EH (cell line): ENCODE measurements at places on chromosomes 16 and 17.

DNA sequence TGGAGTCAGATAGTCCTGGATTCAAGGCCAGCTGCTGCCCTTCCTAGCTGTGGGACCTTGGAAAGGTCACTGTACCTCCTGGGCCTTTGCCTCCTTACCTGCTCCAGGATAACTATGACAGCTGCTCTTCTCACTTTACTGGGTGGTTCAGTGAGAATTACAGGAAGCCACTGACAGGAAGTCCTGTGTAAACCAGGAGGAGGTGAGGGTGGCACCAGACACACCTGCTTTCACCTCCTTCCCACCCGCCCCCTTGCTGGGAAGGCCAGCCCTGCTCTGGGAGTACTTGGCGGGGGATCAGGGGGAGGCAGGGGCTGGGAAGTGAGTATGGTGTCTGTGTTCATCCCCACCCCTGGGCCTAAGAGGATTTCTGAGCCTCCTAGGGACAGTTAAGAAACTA is 42.6 kb downstream of the CPNE2 start:
- no peak for DNase-seq

DNA sequence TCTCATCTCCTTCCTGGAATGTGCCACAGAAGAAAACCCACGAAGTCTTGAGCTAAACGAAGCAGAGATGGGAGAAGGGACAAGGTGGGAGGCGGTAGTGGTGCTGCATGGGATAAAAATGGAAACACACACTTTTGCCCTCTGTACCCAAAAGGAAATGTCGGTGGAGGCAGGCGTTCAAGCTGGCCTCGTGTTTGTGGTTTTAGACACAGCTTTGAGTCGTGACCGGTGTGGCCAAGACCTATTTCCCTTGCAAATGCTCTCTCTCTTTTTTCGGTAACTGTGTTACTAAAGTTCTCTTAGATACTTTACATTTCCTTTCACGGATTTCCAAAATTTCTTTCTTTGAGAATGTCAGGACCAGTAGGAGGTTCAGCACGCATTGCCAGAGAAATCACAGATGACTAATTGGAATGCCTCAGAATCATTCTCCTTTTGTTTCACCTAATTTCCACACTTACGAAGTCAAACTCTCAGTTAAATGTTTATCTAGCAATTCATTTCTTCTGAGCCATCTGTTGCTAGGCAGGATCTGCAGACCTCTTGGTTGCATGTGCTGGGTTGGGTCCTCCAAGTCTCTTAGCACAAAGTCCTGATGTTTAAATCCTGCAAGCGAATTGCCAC is 412.3 kb downstream of the MAF start:
- no peak for DNase-seq

DNA sequence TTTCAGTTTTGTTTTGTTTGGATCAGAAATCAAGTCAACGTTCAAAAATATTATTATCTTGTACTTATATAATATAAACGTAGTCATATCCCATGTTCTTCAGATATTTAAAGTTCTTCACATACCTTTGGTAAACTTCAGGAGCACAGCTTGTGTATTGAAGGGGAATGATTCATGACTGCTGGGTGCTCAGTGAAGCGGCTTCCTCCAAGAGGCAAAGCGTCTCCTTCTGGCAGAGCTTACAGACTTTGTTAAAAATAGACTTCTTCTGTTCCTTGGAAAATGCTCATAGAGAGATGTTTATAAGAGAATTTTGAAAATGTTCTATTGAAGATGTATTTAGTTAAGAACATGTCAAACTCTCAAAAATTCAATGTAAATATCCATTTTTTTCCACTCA is 155.6 kb upstream of the CNTNAP4 start:
- no peak for DNase-seq

DNA sequence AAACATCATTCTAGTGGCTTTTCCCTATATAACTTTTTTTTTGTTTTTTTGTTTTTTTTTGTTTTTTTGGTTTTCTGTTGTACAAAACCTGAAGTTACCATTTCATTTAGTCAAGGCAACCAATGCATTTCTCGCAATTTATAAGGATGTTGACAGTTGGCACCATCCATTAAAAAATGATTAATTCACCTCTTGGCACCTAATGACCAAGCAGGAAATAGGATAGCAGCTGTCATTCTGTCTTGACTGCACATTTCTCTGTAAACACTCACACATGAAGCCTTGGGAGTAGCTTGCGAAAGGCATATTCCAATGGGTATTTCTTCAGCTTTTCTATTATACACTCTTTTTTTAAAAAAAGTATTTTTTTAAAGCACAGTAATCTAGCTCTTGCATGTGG is 77.5 kb downstream of the SYCE1L start:
- no peak for DNase-seq

- peak; percentile 34 for DNase-seq
Observed at GRCh38 chr16:67169642-67170167, 633 bp upstream of the NOL3 start.

DNA sequence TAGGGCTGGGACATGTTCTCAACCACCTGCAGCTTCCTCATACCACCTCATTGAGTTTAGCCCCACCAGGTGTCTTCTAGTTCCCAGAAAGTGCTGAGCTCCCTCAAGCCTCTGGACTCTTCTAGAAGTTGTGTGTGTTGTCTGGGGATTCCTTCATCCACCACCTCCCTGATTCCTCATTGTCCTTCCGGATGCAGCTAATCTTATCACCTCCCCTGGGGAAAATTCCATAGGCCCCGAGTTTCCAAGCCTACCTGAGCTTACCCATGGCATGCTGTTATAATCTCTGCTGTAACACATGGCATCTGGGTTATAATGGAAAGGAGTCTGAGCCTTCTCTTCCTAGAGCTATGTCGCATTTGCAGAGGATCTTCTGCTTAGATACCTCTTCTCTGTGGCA is 243.5 kb upstream of the SDK2 start:
- no peak for DNase-seq

DNA sequence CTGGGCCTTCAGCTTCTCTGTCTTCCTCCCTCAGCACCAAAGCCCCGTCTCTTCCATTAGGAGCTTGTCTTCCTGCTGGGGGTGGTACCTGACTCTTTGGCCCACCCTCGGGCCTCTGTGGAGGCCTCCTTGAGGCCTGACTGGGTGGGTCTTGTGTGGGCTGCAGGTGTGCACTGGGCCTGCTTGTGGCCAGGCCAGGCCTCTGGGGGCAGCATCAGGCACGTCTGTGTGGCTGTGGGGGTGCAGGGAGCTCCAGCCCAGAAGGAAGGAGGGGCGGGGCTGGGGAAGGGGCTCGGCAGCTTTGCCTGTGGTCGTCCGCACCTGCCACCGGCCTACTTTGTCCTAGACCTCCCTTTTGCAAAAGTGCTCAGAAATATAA is 7.0 kb downstream of the PIGQ start:
- no peak for DNase-seq

DNA sequence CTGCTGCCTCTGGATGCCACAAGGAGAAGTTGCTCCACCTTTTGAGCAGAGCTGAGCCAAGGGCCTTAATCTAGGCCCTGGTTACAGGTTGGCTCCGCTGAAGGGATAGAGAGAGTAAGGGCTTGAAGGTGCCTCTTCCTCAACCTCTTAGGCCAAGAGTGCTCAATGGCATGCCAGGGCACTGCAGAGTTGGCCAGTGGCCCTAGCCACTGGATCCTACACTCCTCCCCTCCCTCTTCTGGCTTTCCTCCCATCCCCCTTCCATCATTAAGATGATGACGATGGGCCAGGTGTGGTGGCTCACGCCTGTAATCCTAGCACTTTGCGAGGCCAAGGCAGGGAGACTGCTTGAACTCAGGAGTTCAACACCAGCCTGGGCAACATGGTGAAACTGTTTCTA is 50.5 kb downstream of the MYO18A start:
- DNase-seq = no peak

GRCh38 chr17:47934856-47935255 is 6.5 kb upstream of the PNPO start:
- DNase-seq = peak; percentile 10

DNA sequence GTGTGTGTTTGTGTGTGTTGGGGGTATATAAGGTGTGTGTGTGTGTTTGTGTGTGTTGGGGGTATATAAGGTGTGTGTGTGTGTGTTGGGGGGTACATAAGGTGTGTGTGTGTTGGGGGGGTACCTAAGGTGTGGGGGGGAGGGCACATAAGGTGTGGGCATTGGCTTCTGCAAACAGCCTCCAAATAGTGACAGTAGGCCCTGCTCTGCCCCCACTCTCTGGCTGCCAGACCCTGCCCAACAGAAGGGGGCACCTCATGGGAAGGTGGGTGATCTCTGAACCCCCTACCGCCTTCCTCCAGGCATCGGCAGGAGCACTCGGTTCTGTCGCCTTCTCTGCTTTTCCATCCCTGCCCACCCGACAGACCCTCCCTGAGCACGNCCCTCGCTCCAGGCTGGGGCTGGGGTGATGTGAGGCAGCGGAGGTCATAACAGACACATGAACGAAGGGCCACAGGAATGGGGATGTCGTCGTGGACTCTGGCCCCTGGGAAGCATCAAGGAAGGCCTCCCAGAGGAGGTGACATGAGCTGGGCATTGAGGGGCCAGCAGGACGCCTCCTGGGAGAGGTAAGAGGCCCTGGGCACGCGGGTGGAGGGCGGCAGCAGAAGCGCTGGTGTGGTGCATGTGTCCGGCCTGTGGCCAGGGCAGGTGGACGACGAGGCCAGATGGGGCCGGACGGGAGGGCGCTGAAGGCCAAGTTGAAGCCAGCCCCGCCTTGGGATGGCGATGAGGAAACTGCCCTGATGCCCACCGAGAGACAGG is 136.6 kb upstream of the RPH3AL start:
- peak; percentile 11 for DNase-seq

DNA sequence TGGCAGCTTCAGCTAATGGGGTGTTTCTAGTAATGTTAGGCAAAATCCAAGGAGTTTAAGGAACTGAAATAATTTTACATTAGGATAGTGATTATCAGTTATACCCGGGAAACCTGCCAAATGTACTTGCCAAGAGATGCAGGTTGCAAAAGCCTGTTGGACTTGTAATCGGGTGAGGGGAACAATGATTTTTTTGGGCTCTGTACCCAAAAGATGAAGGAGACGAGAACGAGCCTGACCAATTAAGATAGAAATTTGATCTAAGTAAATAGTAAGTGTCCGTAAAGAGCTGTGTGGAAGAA is 56.3 kb upstream of the ARL4D start:
- no peak for DNase-seq

DNA sequence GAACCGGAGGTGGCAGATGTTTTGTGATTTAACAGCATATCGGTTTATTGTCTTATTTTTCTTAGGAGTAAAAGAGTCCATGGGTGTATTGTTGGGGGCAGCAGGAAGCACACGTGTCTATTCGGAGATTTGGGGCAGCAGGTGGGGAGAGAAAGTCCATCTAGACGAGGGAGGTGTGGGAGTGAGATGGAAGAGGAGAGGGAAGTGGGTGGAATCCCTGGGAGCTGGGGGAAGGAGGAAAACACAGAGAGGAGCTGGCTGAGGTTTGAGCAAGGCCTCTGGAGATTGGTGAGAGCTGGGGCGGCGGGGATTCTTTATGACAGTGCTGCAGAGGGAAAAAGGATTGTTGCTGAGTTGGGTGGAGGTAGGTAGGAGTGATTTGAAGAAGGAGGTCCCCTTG is 72.1 kb downstream of the PRKCB start:
- no peak for DNase-seq

DNA sequence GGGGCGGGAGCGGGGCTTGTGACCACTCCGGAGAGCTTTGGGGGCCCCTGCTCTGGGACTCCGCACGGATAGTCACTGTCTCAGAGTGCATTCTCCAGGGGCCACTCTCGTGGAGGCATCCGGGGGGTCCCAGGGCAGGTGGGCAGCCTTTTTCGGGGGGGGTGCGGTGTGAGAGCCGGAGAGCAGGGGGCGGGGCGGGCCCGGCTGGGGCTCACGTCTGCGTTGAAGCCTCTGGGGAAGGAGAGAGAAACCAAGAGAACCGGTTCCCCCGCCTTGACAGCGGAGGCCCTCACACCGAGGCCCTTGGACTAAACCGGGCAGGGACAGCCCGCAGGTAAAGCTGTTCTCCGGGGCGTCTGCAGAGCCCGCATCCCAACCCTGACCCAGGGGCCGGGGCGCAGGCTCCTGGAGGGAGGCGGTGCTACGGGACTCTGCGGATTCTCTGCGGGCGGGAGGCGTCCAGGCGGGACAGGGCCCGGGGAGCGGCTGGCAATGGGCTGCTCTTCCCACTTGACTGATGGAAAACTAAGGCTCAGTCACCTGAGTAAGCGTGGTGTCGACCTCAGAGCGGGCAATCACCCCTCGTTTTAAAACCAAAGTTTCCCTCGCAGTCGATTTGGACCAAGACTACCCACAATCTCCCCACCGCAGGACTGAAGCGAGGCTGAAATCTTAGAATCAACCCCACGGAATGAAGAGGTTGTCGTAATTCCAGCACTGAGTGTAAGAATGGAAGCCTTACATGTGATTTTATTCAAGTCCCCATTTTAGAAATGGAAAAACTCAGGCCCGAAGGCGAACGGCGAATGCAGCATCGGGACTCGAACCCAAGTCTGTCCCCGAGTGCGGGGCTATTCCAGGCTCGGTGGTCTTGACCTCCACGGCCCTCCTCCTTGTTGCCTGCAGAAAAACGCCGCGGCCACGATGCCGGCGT is 49.6 kb upstream of the AMZ2 start:
- no peak for DNase-seq

DNA sequence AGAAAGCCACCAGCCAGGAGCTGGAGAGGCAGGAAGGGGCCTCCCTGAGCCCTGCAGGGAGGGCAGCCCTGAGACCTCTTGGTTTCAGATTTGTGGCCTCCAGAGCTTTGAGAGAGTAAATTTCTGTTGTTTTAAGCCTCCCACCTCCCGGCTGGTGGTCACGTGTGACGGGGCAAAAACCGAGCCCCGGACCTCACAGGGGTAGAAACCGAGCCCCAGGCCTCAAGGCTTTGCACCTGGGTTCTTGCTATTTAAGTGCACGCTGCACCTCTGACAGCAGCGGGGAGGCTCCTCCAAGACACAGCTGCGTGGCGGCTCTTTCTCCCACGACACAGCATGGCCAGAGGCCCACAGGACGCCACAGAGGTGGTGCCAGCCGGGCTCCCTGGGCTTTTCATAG is 17.4 kb upstream of the ZC3H18 start:
- DNase-seq = no peak

- peak; percentile 56 for DNase-seq
Observed at GRCh38 chr17:78019367-78019975, 61.0 kb downstream of the TNRC6C start.

DNA sequence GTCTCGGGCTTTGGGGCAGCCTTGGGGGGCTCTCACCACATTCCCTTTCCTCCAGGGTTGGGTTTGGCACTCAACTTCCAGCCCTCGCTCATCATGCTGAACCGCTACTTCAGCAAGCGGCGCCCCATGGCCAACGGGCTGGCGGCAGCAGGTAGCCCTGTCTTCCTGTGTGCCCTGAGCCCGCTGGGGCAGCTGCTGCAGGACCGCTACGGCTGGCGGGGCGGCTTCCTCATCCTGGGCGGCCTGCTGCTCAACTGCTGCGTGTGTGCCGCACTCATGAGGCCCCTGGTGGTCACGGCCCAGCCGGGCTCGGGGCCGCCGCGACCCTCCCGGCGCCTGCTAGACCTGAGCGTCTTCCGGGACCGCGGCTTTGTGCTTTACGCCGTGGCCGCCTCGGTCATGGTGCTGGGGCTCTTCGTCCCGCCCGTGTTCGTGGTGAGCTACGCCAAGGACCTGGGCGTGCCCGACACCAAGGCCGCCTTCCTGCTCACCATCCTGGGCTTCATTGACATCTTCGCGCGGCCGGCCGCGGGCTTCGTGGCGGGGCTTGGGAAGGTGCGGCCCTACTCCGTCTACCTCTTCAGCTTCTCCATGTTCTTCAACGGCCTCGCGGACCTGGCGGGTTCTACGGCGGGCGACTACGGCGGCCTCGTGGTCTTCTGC is 8.4 kb downstream of the SLC16A3 start:
- DNase-seq = peak; percentile 11

- DNase-seq = peak; percentile 16
Observed at GRCh38 chr17:63601439-63602371, 1.0 kb downstream of the TACO1 start.
